ENCODE measurements at places on chromosomes 5 and 9.

DNA sequence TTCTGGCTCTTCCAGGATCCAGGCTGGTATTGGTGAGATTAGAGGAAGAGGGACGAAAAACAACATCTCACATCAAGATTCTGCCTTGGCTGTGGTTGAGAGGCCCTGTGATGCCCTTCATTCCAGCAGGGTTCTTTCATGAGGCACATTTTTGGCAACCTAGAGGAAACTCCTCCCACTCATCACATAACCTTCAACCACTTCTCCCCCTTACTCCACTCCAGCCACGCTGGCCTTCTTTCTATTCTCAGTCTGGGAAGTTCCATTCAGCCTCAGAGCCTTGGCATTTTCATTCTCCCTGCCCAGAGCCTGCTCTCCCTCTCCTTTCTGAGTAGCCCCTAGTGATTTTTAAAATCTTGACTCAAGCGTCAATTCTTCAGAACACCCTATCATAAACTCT, 337.5 kb downstream of the ZSWIM6 start:
- DNase-seq = no peak

- no peak for DNase-seq
Measured at GRCh38 chr9:129027685-129028191, 393 bp downstream of the SH3GLB2 start.

- DNase-seq = no peak
Measured at GRCh38 chr9:120109242-120109641, 470.7 kb downstream of the CDK5RAP2 start.

- DNase-seq = no peak
Measured at GRCh38 chr5:111681414-111682120, 75.4 kb downstream of the NREP start.

- no peak for DNase-seq
Measured at GRCh38 chr5:76942581-76942980, 10.3 kb upstream of the CRHBP start.

GRCh38 chr9:137077758-137078693, 709 bp downstream of the UAP1L1 start:
- DNase-seq = peak; percentile 74

GRCh38 chr5:167816354-167816753, 475.1 kb upstream of the WWC1 start:
- no peak for DNase-seq

GRCh38 chr5:147286296-147286695, 51.5 kb downstream of the STK32A start:
- DNase-seq = no peak

DNA sequence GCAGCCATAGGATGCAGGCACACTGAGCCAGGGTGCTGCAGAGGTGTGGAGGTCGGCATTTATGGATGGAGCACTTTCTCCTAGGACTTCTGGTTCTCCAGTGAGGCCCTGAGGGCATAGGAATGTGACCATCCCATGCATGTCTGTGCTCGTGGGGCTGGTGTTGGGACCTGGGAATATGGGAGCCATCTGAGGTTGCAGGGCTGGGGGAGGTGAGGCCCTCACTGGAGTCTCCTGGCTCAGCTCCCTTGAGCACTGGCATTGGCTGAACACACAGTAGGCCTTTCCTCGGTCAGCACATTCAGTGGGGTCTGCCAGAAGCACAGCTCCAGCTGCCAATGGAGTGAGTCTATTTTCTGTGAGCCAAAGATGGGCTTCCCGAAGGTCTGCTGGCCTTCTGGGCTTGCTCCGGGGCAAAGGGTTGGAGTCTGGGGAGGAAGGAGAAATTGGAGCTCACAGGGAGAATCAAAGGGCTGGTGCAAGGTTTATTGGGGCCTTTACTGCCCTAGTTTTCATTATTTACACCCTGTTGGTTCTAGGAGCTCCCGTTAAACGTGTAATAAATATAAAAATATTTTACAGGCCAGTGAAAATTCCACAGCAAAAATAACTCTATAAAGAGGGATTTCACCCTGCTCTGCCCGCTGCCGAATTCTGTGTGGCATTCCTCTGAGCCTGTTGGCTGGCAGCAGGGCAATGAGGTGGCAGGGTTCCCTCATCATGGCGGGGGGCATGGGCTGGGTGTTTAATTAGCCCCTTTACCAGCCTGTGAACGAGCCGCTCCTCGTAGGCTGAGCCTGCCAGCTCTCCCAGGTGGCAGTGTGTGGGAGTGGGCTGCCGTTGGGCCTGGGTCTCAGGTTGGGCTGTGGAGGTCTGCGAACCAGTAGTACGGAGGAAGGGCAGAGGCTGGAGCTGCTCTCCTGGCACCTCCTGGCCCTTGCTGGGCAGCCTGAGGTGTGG, 31.6 kb upstream of the PITX1 start:
- no peak for DNase-seq

DNA sequence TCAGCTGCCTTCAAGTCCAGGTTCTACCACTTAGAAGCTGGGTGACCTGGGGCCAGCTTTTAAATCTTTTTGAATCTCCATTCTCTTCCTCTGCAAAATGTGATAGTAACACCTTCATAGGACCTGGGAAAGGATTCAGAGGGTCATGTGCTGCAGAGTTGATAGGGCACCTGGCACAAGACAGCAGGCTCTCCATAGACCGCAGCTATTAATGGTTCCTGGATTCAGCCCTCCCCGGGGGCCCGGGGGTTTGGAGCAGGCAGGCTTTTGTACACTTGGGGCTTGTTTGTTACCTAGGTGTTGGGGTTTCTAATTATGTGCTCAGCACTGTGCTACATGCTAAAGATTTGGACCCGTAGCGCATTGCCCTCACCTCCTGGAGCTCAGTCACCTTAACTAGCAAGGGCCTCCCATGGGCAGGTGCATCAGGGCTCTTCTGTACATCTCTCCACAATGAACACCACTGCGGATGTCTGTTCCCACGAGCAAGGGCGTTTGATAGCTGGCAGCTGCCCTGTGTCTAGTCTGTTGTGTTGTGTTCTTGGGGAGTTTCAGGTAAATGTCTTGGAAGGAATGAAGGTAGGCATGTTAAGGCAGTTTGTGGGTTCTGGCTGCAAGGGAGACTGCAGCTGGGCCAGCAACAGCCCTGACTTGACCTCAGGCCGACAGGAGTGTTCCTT, 12.1 kb downstream of the PRRC2B start:
- DNase-seq = no peak

GRCh38 chr9:84922051-84922450, 252.5 kb downstream of the NTRK2 start:
- no peak for DNase-seq

DNA sequence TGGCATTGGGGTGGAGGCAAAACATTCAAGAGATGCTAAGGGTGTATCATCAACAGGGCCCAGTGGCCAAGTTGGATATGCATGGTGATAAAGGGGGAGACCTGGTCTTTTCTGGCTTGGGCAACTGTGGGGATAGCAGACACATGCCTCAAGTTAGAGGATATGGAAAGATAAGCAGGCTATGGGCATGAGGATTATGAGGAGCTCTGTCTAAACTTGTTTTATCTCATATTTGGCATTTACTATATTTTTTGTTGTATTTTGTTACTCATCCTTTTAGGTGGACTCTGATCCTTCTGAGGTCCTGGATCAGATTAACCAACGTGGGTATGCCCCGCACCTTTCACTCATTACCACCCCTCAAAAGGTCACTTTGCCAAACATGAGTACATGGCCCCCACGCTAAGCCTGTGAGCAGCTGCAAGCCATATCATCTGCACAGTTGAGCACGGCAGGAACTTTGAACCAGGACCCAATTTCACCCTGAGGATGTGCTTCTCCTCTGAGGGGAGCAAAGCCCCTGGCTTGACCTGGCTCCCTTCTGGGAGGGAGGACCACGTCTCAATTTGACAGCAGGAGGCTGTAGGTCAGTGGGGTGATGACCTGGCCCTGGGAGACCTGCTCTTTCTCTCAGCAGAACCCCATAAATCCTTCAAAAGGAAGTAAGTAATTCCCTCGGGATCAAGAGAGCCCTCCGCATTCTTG, 71.1 kb upstream of the CD180 start:
- no peak for DNase-seq

DNA sequence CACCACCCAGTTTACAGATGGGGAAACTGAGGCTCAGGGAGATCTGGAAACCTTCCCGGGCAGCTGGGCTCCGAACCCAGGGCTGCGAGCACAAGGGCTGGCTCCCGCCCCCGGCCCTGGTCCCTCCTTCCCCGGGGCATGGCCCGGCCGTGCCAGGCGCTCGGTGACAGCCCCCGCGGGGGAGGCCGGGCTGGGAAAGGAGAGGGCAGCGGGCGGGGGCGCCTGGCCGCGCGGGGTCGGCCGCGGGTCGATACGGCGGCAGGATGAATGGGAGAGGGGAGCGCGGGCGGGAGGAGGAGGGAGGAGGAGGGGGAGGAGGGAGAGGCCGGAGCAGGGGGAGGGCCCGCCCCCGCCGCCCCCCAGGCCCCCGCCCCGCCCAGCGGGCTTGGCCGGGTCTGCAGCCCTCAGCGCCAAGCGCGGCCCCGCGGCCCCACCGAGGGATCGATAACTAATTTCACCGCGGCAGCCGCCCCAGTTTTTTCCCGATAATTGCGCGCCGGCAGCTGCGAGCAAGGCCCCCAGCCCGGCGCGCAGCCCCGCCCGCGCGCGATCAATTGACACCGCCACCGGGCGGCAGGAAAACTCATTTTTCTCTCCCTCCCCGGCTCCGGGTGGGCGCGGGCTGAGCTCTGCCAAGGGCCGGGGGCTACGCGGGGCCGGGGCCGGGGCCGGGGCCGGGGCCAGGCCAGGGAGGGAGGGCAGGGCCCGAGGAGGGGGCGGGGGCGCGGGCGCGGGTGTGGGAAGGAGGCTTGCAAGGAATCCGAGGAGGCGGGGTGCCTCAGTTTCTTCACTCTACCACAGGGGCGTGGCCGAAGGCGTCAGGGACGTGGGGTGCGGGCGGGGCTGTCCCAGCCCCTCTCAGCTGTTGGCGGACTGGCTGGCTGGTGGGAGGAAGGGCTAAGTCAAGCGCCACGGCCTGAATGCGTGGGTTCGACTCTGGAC, 52.1 kb downstream of the C9orf50 start:
- no peak for DNase-seq

- DNase-seq = no peak
Measured at GRCh38 chr9:121584421-121584820, 67.0 kb upstream of the DAB2IP start.

GRCh38 chr5:111299831-111300432, 75.7 kb downstream of the CAMK4 start:
- DNase-seq = no peak

DNA sequence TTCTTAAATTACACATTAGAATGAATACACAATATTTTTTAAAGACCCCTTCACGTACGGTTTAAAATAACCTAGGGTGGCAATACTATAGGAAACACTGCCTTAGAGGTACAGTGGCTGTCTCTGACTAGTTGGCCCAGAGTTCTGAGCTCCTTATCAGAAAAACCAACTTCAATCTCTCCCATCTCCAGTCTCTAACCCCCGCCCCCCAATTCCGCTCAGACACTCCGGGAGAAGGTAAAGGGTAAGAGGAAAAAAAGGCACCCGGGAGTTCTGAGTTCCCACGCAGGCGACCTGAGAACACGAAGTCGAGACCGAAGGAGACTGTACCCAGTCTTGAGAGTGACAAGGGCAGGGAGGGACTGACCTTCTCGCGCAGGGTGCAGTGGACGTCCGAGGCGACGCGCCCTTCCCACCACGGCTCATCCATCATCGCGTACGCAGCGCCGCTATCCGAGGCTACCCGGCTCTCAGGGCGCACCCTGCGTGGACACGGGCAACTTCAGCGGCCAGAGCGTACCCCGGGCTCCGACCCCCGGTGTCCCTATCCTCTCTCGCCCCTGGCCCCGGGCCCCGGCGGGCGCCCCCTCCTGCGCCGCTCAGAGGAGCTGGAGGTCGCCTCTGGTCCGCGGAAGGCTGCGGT, 752 bp downstream of the CCNJL start:
- no peak for DNase-seq

GRCh38 chr9:115957585-115957984, 196.0 kb upstream of the PAPPA start:
- DNase-seq = no peak

- DNase-seq = peak; percentile 94
Measured at GRCh38 chr9:136807281-136808074, at the start of gene RABL6. Gene RABL6, plus strand, starts transcription at chr9:136807948. Its CDS starts 249 bp downstream, at chr9:136808197.

GRCh38 chr5:37665889-37666288, 174.0 kb downstream of the GDNF start:
- DNase-seq = no peak

GRCh38 chr5:77337686-77338085, 127.2 kb downstream of the PDE8B start:
- no peak for DNase-seq

GRCh38 chr5:1897816-1898450, 15.2 kb upstream of the IRX4 start:
- no peak for DNase-seq

GRCh38 chr9:122227575-122227900, 1.2 kb downstream of the LHX6 start:
- DNase-seq = no peak

GRCh38 chr5:74660140-74660539, 19.6 kb upstream of the ENC1 start:
- no peak for DNase-seq

- no peak for DNase-seq
Measured at GRCh38 chr5:90440644-90441043, 31.1 kb upstream of the CETN3 start.

DNA sequence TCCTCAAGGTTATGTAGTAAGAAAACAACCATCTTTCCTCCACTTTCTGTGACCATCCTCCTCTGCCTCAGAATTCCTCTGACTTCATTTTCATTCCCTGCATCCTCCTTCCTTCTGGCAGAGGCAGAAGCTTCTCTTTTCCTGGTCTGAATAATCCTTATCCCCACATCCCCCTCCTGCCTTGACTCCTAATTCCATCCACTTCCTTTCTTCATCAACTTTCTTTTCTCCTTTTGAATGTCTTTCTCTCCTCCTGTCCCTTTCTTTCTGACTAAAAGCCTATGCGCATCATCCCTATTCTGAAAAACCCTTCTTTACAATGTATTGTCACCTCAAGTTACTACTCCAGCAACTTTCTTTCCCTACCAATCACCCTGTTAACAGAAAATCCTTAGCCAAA, 79.0 kb downstream of the CDO1 start:
- DNase-seq = no peak

DNA sequence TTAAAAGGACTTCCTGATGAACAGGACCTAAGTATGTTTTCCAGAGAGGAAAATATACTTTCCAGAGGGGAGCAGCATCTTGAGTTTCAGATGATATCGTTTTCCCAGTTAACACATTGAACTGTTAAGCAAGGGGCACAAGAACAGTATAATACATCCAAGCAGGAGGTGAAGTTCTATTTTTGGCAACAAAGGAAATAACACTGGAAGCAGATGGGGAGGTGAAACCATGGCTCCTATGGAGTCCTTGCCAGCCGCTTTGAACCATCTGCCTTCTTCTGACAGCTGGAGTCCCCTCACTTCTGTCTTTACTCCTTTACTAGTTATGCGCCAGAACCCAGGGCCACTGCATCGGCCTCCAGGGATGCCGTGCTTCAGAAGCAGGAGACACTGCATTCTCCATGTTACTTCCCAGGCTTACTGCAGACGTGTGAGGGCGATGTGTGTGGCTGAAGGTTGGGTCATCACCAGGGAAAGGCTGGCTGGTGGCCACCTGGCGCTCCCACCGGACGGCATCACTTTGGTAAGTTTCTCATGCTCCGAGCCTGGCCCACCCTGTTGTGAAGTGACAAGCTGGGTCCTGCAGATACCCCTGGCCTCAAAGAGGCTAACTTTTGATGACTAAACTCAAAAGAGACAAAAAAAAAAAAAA, 77.8 kb downstream of the TTLL11 start:
- DNase-seq = no peak

GRCh38 chr9:126692759-126693427, 79.2 kb downstream of the LMX1B start:
- DNase-seq = no peak
